ENCODE measurements at places on chromosomes 12 and 14.

DNA sequence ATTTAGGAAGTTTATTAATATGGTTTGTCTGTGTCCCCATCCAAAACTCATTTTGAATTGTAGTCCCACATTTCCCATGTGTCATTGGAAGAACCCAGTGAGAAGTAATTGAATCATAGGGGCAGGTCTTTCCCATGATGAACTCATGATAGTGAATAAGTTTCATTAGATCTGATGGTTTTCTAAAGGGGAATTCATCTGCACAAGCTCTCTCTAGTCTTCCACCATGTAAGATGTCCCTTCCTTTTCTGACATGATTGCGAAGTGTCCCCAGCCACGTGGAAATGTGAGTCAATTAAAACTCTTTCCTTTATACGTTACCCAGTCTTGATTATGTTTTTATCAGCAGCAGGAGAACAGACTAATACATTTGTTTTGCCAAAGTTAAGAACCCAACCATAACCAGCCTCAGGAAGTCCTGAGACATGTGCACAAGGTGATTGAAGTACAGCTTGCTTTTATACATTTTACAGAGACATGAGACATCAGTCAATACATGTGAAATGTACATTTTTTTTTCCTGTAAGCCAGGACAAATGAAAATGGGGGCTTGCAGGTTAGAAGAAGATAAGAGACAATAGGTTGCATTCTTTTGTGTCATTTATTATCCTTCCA is 1136.7 kb downstream of the TMEM121 start:
- no peak for DNase-seq

GRCh38 chr12:97038834-97039233 is 131.8 kb downstream of the NEDD1 start:
- no peak for DNase-seq

DNA sequence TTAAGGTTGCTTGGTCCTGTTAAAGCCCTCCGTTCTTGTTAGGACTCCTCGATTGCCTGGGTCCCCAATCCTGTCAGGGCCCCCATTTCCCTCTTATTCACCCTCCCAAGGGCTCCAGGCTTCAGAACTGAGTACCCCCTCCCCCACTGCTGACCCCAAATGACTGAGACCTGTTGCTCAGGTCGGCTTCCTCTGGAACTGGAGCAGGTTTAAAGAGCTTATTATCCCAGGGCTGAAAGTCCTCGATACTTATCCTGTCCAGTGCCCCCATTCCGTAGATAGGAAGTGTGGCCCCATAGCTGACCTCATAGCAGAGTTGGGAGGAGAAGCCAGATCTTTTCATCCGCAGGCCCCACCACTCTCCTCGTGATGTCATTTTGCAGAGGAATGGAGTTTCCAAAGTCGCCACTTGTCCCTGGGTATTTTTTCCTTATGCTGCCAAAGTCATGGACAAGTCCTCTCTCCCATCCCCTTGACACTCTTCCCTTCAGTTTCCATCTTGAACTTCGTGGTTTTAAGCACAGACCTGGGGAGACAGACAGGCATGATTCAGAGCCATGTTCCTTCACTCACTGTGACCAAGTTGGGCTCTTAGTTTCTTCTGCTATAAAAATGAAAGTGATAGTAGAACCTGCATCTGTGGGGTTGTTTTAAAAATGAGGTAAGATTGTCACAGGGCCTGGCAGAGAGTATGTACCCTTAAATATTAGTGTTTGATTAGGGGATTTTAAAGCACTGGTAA is 1.2 kb downstream of the USP30 start:
- DNase-seq: no peak

- DNase-seq: no peak
Measured at GRCh38 chr12:76701690-76702089, 62.2 kb upstream of the ZDHHC17 start.

DNA sequence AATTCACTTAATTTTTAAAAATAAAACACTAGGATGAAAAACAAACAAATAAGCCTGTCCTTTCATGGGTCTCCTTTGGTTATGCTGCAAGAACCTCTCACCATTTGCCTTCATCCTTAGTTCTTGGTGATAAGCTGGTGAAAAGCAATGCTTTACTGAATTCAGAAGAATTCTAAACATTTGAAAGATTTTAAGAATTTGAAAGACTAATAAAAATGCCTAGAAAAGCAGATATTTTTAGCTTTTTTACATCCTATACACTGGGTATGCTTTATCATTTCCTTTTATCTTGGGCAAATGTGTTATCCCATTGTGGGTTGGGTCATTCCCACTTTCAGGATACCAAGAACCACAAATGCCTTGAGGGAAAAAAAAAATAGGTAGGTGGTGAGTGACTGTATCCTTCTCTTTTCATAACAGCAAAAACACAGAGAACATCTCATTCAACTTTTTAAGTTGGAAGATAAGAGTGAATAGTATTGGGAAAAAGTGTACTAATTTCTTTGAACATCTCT is 197.1 kb upstream of the ABCD2 start:
- no peak for DNase-seq

DNA sequence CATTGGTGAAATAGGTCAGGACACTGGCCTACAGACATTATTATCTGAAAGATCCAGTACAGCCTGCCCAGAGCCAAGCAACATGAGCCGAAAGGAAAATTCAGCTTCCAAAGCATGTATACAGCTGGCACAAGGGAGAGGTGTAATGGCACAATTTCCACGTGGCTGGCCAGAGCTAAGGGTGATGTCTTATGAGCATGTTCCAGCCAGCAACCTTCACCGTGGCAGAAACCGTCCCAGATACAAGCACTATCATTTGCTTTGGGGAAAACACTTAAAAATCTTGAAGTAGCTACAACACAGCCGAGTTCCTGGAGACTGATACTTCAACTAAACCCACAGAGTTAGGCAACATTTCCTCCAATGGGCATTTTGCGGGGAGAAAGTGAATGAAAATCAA is 44.5 kb downstream of the CORO1C start:
- DNase-seq: no peak

- no peak for DNase-seq
Measured at GRCh38 chr12:84772281-84772680, 140.3 kb downstream of the SLC6A15 start.

GRCh38 chr14:39784461-39784860 is 352.2 kb upstream of the FBXO33 start:
- DNase-seq: no peak

DNA sequence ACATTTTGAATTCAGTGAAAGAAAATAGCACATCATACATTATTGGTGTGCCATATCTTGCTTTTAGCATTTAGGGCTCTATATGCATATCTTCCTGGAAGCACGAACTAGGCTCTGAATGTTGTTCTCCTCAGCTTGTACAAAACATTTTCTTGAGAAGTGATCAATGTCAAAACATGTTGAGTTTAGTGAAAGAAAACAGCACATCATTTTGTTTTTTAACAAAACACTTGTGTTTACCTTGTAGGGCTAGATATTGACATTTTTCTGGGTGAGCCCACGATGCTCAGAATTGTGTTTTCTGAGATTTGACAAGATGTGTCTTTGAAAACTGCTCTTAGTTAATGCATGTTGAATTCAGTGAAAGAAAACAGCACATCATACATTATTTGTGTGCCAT is 81.0 kb downstream of the ASCL4 start:
- DNase-seq: no peak

GRCh38 chr12:55840581-55841351 is 2.0 kb downstream of the MMP19 start:
- DNase-seq: no peak

GRCh38 chr12:88570103-88570502 is 10.2 kb downstream of the KITLG start:
- DNase-seq: no peak

- DNase-seq: no peak
Measured at GRCh38 chr14:41167040-41167439, 439.6 kb upstream of the LRFN5 start.

DNA sequence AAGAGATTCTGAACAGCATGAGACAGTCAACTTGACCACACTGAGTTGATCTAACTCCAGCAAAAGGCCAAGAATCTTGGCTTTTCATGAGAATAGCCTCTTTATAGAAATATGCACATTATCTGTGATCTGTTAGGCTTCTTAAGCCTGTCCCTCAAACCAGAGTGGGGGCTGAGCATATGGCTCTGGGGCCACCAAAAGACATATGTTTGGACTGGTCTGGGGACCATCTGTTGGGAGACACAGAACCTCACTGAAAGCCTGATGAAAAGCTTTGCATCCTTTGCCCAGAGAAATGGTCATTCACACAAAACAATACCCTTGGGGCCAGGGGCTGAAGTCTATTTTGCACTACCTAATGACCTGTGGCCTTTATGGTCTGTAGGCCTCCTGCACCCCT is 165.3 kb upstream of the PRMT8 start:
- no peak for DNase-seq

DNA sequence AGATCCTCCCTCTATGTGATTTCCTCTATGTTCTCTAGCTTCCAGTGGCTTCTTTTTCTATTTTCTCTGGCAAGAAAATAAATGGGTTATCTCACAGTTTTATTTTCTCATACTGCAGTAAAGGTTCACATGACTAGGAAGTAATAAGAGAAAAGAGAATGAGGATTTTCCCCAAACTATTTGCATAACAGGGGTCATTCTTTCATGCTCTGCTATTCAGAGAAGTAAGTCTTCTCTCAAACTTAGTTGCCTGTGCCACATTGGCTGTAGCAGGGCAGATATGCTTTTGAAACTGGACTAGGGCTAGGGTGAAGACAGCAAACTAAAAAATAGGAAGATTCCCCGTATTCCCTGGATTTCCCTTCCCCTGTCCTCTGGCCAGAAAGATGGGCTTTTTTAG is 57.4 kb downstream of the ACSM4 start:
- DNase-seq: no peak

- DNase-seq: no peak
Measured at GRCh38 chr12:4505376-4505986, 33.2 kb upstream of the RAD51AP1 start.

- no peak for DNase-seq
Measured at GRCh38 chr12:95804291-95804690, 13.7 kb upstream of the NTN4 start.

GRCh38 chr14:69719501-69719951 is 47.4 kb upstream of the SRSF5 start:
- DNase-seq: no peak

DNA sequence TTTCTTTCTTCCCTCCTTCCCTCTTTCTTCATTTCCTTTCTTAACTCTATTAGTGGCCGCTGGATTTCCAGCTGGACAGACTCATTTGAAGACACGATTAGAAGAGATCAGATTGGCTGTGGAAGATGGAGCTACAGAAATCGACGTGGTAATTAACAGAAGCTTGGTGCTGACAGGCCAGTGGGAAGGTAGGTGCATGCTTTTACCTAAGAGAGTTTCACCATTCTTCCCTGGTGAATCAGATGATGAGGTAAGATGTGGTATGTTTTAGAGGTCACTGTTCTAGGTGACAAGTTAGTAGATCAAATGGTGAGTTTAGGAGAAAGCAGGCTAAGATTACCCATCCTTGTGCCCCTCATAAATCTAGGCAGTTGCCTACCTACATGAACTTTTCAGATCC is 51.6 kb downstream of the DERA start:
- no peak for DNase-seq

GRCh38 chr12:57219205-57219992 is 2.8 kb downstream of the NXPH4 start:
- DNase-seq: no peak

DNA sequence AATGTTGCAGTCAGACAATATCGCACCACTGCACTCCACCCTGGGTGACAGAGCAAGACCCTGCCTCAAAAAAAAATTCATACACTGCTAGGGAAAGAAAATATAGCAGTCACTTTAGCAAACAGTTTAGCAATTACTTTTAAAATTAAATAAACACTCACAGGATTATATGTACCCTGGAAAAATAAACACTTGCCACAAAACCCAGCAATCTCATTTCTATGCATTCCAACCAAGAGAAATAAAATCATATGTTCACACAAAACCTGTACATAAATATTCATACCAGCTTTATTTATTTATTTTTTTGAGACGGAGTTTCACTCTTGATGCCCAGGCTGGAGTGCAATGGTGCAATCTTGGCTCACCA is 20.2 kb downstream of the ATXN2 start:
- DNase-seq: no peak

GRCh38 chr12:77438644-77439043 is 373.3 kb upstream of the E2F7 start:
- no peak for DNase-seq

DNA sequence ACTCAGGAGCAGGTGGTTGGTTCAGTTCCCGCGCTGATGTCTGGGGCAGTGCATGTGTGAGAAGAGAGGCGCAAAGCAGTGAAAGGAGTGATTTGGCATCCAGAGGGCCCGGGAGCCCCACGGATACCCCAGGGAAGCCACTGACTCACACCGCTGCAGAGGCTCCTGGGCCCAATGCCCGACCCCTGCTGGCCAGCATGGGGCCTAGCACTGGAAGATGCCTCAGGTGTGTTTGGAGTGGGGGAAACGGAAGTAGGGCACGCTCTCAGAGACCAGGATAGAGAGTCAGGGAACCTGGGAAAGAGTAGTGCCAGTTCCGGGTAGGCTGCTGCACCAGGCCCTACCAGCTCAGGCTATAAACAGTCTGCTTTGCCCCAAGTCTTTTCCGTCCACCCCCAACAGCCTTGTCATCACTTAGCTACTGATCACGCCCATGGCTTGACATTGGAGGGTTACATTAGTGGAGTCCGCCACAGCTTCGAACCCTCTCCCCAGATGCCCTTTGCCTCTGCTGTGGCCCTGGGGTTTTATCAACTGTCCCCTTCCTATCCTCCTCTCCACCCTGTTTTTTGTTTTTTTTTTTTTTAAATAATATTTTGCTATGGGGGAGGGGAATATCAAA is 9.5 kb upstream of the CSAD start:
- DNase-seq: no peak

- no peak for DNase-seq
Measured at GRCh38 chr12:51974646-51975045, 23.1 kb downstream of the ACVR1B start.

- no peak for DNase-seq
Measured at GRCh38 chr12:21165048-21165447, 34.1 kb downstream of the SLCO1B1 start.

All from stimulated activated CD8-positive, alpha-beta memory T cell treated with anti-CD3 and anti-CD28 coated beads, Interleukin-7, amount 100 ng/mL, for 4 hours (primary cell).